NCI-H1694 (cell line): ENCODE measurements at places on chromosomes 5 and 9.

DNA sequence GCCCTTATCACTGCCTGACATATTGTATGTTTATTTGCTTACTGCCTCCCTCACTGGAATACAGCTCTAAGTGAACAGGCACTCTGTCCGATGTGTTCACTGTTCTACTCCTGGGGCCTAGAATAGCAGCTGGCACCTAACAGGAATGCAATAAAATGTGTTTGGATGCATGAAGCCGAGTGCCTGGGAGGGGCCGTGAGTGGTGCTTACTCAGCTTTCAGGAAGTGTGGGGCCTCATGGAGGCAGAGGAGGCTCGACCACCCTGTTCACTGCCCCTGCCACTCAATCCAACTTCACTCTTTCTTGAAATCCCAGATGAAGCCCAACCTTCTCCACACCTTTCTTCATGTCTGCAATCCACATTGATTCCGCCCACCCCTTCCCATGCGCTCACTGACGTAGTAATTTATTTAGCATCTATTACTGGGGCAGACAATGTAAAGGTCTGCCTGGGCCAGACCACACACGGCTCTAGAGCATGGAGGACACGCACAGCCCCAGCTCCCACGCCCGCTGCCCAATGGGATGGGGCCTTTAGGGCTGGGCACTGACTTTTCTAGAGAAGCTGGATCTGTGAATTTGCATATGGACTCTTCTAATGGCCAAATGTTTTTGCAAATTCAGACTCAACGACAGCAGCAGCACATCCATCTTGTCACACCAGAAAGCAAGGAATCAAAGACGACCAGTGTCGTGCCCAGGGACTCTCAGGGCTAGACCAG is 21.3 kb downstream of the TBC1D9B start:
- no peak for DNase-seq

GRCh38 chr9:120755810-120756434 is 37.3 kb downstream of the FBXW2 start:
- peak; percentile 19 for DNase-seq

GRCh38 chr9:136597965-136598364 is 52.1 kb upstream of the NOTCH1 start:
- DNase-seq, result no peak

DNA sequence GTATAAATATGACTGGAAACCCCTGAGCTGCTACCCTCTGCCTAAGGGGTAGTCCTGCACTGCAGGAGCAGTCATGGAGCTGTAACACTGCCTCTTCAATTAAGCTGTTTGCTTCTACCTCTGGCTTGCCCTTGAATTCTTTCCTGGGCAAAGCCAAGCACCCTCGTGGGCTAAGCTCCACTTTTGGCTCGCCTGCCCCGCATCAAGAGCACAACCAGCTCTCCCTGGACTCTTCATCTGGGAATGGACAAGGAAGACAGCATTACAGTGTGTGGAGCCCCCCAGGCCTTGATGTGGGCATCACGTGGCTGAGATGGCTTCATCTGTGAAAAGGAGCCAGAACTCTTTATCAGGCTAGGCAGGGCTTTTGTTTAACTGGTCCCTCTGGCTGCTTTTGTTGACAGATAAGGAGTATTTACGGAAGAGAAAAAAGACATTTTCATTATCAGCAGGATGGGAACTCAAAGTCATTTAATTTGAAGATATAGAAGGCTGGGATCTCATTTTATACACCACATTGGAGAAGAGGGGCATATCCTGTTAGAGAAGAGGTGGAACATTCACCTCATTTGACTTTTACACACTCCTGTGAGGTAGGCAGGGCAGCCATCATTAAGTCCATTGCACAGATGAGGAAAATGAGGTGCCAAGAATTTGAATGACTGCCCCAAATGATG is 137.8 kb downstream of the SEMA6A start:
- DNase-seq, result no peak

DNA sequence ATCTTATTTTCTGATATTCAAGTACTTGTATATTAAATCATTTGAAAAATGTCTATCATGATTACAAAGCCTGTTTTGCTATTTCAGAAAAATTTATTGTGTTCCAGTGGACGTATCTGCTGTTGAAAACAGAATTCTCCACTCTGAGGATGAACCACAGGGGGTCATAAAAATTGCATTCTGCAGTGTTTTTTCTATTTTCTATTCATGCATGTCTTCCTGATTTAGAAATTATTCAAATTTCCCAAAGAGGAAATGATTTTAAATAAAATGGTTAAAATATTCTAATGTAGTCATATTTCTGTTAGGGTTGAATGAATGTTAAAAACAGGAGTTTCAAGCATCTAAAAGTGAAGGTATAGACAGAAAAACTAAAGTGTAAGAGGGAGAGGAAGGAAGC is 111.5 kb upstream of the ANKRD55 start:
- DNase-seq, result no peak

DNA sequence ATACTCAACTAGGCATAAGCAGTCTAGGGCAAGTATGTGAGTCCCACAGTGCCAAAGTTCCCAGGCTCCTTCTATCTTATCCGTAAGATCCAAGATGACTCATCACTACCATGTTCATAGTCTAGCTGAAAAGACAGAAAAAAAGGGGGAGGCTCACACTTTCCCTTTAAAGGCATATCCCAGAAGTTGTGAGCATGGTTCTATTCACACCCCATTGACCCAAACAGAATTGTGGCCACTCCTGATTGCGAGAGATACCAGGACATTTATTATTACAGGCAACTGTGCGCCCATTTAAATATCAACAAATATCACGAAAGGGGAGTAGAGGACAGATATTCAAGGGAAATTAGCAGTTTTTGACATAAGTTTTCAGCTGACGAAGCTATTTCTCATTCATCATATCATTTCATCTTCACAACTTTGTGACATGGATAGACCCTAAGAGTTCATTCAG is 8.1 kb upstream of the PFDN1 start:
- DNase-seq, result no peak

DNA sequence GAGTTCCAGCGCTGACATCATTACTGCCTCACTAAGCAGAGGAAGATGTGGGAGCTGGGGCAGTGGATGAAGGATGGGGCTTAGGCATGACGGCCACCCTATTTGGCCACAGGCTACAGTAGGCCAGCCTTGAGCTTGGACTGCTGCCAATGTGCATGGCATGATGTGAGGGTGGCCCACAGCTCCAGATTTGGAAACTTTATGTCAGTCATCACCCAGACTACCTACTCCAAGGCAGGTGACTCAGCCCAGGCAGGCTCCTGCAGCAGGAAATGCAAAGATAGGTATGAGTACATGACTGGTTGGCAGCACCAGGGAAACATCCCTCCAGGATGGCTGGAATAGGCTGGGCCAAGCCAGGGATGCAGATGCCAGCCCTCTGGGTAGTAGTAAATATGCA is 303.6 kb downstream of the SPOCK1 start:
- DNase-seq, result no peak

GRCh38 chr5:1176473-1177391 is 24.7 kb upstream of the SLC6A19 start:
- DNase-seq, result no peak

GRCh38 chr5:16593628-16594027 is 23.2 kb downstream of the RETREG1 start:
- DNase-seq, result no peak

DNA sequence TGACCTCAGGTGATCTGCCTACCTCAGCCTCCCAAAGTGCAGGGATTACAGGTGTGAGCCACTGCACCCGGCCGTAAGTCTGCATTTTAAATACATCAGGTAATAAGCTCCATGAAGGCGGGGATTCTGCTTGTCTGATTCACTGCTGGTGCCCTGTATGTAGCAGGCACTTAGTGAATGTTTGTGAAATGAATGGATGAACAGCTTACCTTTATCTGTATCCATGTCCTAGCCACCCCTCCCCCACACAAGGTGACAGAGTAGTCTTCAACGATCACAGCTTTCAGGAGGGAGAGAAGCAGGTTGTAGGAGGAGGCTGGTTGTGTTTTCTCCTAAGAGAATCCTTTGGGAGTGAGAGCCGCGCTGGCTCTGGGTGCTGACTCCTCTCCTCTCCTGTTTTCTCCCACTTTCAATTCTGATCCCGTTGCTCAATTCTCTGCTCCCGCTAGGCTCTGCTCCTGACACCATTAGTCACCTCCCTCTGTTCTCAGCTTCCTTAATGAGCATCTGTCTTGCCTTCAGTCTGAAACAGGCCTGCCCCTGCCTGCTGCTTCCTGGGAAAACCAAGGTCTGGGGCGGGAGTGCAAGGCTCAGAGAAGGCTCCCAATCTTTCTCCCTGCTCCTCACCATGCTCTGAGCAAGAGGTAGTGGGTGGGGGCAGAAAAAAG is 88.8 kb upstream of the CTNNA1 start:
- peak; percentile 52 for DNase-seq

- no peak for DNase-seq
Observed at GRCh38 chr9:20835377-20836286, 151.6 kb downstream of the FOCAD start.

- DNase-seq, result no peak
Observed at GRCh38 chr9:132784286-132784830, 93.7 kb downstream of the AK8 start.

DNA sequence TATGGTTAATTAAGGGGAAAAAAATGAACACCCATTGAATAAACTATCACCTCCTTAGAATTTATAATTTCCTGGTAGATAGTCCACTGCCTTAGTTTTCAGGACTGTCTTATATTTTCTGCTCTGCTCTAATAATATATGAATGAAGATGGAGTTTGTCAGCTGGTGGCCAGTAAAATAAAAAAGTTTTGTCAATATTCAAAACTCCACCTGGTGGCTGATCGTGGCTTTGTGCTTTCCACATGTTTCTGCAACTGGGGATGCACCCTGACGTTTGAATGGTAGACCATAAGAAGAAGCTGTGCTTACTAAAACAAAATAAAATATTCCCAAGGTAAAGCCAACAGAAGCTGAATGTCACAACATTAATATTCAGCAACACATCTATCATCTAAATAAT is 286.6 kb upstream of the IZUMO3 start:
- peak; percentile 20 for DNase-seq

DNA sequence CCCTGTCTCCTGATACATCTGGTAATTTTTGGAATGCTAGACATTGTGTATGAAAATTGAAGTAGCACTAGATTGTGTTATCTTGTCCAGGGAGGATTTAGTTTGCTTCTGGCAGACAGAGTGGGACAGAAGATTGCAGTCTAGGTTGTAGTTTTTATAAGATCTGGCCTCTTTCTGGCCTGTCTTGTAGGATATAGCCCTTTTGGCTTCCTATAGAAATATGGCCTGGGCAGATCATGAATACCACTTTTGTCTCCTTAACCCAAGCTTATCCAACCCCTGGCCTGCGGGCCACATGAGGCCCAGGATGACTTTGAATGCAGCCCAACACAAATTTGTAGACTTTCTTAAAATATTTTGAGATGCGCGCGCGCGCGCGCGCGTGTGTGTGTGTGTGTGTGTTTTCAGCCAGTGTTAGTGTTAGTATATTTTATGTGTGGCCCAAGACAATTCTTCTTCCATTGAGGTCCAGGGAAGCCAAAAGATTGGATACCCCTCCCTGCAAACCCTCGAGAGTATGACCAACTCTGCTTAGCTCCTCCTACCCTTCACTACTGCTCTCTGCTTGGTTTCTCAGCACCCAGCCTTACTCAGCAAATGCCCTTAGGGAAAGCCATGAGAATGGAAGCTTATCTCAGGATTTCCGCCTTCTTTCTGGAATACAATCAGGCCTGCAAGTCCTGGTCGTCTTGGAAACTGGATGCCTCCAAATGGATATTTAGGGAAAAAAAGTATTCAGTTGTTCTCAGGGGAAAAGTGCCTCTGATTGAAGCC is 26.5 kb downstream of the ANKRD33B start:
- DNase-seq, result no peak

- DNase-seq, result no peak
Observed at GRCh38 chr5:145450286-145450885, 384.8 kb downstream of the PRELID2 start.

- DNase-seq, result no peak
Observed at GRCh38 chr5:74763504-74763903, 3.4 kb downstream of the GFM2 start.

DNA sequence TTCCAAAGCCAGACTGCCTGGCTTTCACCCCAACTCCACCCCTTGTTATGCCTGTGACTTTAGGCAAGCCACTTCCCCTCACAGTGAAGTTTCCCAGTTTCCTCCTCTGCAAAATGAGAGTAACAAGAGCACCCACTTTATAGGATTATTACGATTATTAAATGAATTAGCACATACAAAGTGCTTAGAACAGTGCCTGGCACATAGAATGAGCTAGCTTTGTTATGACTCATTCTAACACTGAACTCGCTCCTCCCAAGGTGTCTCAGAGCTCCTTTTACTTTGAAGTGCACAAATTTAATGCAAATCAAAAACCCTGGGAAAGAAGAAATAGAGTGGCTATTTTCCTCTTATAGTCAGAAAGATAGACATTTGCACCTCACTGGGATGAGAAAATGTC is 34.3 kb downstream of the DNAH5 start:
- DNase-seq, result no peak

DNA sequence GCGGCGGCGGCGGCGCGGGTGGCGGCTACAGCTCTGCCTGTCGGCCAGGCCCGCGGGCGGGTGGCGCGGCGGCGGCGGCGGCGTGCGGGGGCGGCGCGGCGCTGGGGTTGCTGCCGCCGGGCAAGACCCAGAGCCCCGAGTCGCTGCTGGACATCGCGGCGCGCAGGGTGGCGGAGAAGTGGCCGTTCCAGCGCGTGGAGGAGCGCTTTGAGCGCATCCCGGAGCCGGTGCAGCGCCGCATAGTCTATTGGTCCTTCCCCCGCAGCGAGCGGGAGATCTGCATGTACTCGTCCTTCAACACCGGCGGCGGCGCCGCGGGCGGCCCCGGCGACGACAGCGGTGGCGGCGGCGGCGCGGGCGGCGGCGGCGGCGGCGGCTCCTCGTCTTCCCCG is 296 bp downstream of the ZSWIM6 start:
- no peak for DNase-seq

DNA sequence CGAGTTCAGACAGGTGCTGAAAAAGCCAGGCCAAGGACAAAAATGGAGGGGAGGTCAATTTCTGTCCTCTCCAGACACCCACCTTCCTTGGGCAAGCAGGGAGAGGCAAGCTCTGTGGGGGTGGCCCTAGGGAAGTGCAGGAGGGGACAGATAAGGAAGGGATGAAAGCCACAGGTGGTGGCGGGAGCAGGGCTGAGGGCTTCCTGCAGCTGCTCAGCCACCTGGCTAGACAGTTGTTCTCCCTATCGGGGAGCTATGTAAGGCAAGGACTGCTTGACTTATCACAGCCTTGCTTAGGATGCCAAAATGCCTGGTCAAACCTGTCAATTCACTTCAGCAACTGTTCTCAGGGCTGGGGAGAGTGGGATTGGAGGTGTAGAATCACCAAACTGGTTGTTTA is 266.1 kb downstream of the ZSWIM6 start:
- no peak for DNase-seq

GRCh38 chr5:53068291-53068836 is 41.2 kb downstream of the MOCS2 start:
- DNase-seq, result no peak
